ENCODE measurements at places on chromosomes 7 and 10. TPM values are rescaled to one million over a fixed set of nuclear protein-coding genes. Genes with fewer than 3 reads are reported as not detected.

DNA sequence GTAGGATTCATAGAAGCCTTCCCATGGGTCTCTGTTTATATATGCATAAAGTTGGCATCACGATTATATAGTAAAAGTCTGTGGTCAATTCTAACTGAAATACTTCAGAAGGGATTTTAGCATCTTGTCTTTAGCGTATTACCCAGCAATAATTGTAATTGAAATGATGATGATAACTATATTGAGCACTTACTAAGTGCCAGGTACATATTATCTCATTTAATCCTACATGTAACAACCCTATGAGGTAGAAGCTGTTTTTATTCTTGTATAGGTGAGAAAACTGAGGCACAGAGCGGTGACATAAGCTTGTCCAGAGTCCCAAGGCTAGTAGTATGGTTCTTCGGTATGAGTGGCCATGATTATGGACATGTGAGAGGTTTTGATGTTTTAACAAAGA lies 33.8 kb downstream of the PANK1 start:
- no peak for DNase-seq

- DNase-seq: peak; percentile 81
These were observed 1.2 kb upstream of the ATP6V0E2 start for GRCh38 chr7:149872419-149873073.

DNA sequence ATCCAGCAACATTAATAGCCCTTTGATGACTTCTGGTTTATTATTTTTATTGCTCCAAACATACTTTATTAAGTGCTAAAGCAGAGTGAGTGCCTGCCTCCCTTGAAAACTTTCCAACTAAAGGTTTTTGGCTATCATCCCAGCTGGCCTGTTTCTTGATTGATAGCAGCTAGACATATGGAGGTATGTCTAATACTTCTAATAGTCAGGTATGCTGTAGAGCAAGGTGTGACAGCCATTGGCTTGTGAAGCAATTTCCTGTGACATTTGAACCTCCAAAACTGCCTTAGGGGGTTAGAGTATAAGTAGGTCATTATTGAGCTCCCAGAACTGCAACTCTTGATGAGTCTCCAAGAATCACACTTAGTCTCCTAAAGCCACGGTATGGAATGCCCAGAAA lies 55.8 kb downstream of the LOXL4 start:
- DNase-seq: no peak

WIPF3 gene
- polyA plus RNA-seq: not detected

LIMK1 gene
- polyA plus RNA-seq: 48.0 TPM

SLC29A4 gene
- polyA plus RNA-seq: 7.6 TPM
